ENCODE measurements at places on chromosomes 7 and 10.

DNA sequence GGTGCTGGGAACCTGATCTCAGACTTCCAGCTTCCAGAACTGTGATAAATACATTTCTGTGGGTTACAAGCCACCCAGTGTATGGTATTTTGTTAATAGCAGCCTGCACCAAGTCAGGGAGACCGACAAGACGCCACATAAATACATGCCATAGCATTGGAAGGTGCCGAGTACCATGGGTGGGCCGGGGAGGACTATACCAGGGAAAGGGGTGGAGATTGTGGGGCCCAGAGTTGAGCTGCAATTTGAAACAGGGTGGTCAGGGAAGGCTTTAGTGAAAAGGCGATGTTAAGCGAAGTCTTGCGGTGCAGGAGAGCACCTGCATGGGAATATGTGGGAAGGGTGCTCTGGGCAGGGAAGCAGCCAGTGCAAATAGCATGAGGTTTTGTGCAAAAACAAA is 88.9 kb upstream of the LRRC4 start:
- H3K36me3 ChIP-seq = no peaks in the 10 kb centered on the region
- DNase-seq = no peak
- no peak overlapping the region for H3K4me3 ChIP-seq
- no peaks in the 10 kb centered on the region for H3K27me3 ChIP-seq
- H3K27ac ChIP-seq = no peak overlapping the region

DNA sequence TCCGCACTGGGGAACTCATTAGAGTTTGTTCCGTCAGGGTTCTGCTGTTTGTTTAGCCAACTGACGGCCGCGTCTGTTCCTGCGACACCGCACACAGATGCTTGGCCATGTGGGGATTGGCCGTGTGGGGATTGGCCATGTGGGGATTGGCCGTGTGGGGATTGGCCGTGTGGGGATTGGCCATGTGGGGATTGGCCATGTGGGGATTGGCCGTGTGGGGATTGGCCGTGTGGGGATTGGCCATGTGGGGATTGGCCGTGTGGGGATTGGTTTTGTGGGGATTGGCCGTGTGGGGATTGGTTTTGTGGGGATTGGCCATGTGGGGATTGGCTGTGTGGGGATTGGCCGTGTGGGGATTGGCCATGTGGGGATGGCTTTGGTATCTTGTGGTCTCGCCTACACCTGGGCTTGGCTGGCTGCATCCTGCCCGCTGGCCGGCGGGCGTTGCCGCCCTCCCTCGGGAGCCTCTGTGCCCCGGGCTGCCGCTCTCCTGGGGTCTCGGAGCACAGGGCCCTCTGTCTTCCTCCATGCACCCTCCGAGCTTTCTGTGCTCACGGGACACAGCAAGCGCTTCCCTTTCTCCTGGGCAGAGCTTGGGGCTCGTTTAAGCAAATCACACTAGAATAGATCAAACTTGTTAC is 62.5 kb downstream of the NKX6-2 start:
- H3K27me3 ChIP-seq = no peaks in the 10 kb centered on the region
- no peak overlapping the region for H3K27ac ChIP-seq
- DNase-seq = no peak
- no peak overlapping the region for H3K4me3 ChIP-seq
- H3K36me3 ChIP-seq = no peaks in the 10 kb centered on the region

DNA sequence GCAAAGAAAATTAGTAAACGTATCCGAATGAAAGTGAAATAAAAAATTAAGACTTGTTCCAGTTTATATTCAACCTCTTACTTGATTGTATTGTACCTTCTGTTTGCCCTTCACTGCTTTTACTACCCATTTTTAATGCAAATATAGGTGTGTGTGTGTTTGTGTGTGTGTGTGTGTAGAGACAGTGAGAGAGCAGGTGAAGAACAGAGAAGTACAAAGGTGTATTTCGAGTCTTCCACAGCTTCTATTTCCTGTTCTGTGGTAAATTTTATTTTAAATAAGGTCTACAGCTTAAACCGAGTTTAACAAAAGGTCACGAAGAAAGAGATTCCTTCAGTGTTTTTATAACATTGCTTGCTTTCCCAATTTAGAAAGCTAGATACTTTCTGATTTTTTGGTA is 12.7 kb upstream of the SVIL start:
- no peak overlapping the region for H3K4me3 ChIP-seq
- H3K4me1 ChIP-seq = 0 out of 2 replicates have a peak, but pooled peaks cover 5% of the 10 kb centered on the region
- no peaks in the 10 kb centered on the region for H3K36me3 ChIP-seq
- no peak for DNase-seq
- H3K27ac ChIP-seq = no peak overlapping the region

DNA sequence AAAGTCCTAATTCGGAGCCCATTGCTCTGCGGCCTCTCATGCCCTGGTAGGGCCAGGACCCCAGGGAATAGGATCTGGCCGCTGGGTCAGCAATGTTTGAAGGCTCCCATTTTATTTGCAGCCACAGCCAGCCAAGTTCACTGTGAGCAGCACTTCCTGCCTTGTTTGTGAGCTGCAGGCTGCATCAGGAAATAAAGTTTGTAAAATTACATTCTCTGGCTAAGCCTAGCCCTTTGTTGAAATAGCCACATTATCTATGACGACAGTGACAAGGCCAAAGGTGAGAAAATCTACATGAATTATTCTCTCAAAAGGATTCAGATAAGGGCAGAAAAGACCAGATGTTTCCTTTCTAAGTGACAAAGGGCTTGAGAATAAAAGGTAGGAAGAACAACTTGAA is 23.7 kb upstream of the ITGB1 start:
- no peak overlapping the region for H3K27ac ChIP-seq
- no peak overlapping the region for H3K4me3 ChIP-seq
- no peaks in the 10 kb centered on the region for H3K27me3 ChIP-seq
- no peaks in the 10 kb centered on the region for H3K36me3 ChIP-seq
- no peak for DNase-seq
- H3K4me1 ChIP-seq = no peaks in the 10 kb centered on the region

DNA sequence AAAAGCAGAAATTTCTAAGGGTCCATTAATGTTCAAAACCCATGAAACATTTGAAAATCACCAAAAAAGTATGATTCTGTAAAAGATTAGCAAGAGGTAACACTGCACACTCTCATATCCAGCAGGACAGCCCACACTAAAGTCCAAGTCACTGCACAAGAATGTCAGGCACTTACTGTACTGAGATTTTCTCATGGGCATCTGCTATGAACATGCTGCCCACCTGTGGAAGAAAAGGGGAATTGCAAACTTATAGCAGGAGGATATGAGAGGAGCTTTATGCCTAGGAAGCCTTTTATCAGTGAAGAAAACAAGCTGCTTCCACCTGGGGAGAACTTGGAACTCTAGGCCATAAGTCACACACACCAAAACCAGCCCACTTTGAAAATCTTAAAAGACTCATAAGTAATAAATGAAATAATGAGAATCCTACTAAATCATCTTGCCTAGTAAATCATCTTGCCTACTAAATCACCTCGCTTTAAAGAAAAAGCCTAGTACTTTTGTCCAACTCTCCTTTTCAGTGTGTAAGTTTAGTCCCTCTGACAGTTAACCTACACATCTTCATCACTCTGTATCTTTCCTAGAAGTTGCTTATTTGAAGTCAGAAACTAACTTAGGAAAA is 46.1 kb downstream of the ARMH3 start:
- DNase-seq = peak; percentile 37
- H3K4me1 ChIP-seq = no peaks in the 10 kb centered on the region
- no peaks in the 10 kb centered on the region for H3K27me3 ChIP-seq
- no peaks in the 10 kb centered on the region for H3K36me3 ChIP-seq

DNA sequence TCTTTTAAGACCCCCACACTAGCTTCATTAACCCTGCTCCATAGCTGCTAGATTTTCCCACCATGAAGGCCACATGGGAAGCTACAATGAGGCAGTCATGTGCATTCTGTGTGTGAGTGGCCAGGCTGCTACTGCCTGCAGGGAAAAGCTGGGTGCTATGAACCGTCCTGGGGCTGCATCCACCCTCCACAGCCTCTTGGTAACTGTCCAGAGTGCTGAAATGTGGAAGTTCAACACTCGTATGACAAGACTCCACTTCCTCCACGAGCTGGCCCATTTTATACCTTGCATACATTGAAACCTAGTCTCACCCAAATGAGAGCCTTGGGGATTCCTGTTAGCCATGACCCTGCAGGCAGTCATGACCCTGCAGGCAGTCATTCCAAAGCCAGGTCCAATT is 59.4 kb downstream of the CUZD1 start:
- no peaks in the 10 kb centered on the region for H3K4me1 ChIP-seq
- peak; percentile 31 for DNase-seq
- no peaks in the 10 kb centered on the region for H3K27me3 ChIP-seq
- H3K27ac ChIP-seq = no peak overlapping the region
- no peak overlapping the region for H3K4me3 ChIP-seq

- peak; percentile 72 for DNase-seq
- H3K36me3 ChIP-seq = no peaks in the 10 kb centered on the region
- no peak overlapping the region for H3K4me3 ChIP-seq
- no peak overlapping the region for H3K27ac ChIP-seq
- H3K4me1 ChIP-seq = peaks cover 2% of the 10 kb centered on the region
- H3K27me3 ChIP-seq = no peaks in the 10 kb centered on the region
Observed at GRCh38 chr10:110610308-110610774, 33.8 kb upstream of the RBM20 start.

DNA sequence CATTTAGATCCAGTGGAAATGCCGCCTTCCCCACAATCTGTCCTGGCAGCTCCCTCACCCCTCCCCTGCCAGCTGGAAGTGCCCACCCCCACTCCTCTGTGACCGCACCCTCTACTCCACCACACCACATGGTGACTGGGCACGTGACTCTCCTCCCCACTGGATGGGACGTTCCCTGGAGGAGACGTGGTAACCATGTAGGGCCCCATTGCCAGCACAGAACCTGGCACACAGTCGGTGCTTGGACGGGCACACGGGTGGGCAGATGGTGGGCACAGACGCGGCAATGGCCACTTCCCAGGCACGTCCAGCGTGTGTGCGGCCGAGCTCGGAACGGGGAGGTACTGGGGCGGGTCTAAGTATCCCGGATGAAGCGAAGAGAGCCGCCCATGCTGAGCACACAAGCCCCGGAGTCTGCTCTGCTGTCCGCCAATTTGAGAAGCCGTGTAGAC is 245.6 kb downstream of the MAD1L1 start:
- H3K27me3 ChIP-seq = no peaks in the 10 kb centered on the region
- DNase-seq = no peak
- H3K36me3 ChIP-seq = no peaks in the 10 kb centered on the region
- no peak overlapping the region for H3K27ac ChIP-seq

- H3K27ac ChIP-seq = no peak overlapping the region
- H3K4me3 ChIP-seq = no peak overlapping the region
- DNase-seq = no peak
- H3K27me3 ChIP-seq = no peaks in the 10 kb centered on the region
Observed at GRCh38 chr10:116815641-116816415, 33.5 kb upstream of the ENO4 start.

DNA sequence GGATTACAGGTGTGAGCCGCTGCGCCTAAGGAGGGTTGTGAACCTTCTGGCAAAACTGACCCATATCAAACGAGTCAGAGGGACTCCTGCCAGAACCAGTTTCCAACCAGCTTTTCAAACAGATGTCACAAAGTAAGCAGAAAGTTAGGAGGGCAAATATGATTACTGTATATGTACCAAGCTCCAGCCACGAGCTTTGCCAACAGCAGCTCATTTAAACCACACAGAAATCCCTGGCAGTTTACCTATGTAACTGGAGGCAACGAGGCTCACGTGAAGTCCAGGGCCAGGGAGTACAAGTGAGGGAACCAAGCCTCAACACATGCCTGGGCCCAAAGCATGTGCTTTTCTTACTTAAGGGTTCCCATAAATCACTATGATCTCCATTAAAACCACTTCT is 12.5 kb upstream of the DAGLB start:
- H3K27me3 ChIP-seq = no peaks in the 10 kb centered on the region
- no peak overlapping the region for H3K4me3 ChIP-seq
- DNase-seq = no peak
- peaks cover 7% of the 10 kb centered on the region for H3K36me3 ChIP-seq

- H3K4me3 ChIP-seq = no peak overlapping the region
- no peaks in the 10 kb centered on the region for H3K36me3 ChIP-seq
- H3K27ac ChIP-seq = no peak overlapping the region
- H3K27me3 ChIP-seq = no peaks in the 10 kb centered on the region
Observed at GRCh38 chr7:28725045-28725642, 233.0 kb downstream of the TRIL start.

DNA sequence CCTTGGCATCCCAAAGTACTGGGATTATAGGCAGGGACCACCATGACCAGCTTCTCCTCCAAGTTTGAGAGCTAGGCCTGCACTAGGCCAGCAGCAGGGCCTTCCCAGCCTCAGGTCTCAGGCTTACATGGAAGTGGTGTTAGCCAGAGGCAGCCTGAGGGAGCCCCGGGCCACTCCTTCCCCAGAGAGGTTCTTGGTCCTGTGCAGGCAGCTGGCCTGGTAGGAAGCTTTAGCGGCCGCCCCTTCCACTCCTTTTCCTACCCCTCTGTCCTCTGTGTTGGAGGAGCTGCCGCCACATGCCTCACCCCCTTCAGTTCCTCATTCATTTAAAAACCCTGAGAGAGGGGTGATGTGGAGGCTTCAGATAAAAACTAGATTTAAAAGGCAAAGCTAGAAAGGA is 40.3 kb downstream of the TSPAN15 start:
- H3K27ac ChIP-seq = no peak overlapping the region
- H3K4me1 ChIP-seq = no peaks in the 10 kb centered on the region
- DNase-seq = no peak
- H3K36me3 ChIP-seq = no peaks in the 10 kb centered on the region
- no peak overlapping the region for H3K4me3 ChIP-seq

DNA sequence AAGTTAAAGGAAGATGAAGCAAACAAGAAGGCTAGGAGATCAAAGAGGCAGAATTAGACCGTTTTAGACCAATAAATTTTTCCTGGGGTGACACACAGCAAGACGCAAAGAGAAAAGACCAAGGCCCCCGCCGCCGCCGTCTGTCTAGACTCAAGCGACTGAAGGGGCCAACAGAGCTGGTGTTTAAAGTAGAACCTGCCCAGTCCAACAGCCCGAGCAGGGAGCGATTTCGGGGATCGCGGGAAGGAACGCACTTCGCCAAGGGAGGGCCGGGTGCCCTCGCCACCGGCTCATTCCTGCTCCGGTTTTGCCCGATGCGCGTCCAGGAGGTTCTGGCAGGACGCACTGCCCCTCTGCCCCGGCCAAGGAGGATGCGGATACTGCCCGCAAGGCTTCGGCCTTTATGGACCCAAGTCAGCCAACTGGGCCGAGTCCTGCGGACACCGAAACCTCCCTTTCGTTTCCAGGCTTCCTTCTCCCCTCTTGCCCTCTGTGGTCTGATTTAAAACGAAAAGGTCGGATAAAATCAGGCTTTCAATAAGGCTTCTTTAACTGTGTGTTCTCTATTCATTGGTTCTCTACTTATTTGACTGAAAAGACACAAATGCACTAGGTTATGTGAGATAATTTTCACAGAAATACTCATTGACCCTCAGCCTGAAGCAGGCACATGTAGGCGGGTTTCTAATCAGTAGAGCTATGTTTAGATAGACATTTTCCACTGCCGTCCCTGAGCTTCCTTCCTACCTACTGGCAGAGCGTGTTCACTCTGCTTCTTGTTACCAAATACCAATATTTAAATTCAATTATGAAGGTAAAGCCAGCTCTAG is 2.2 kb upstream of the HOXA7 start:
- H3K27me3 ChIP-seq = peaks cover 95% of the 10 kb centered on the region
- no peak overlapping the region for H3K4me3 ChIP-seq
- H3K27ac ChIP-seq = no peak overlapping the region
- peaks cover 3% of the 10 kb centered on the region for H3K4me1 ChIP-seq
- no peak for DNase-seq
